Activated CD4-positive, alpha-beta T cell treated with anti-CD3 and anti-CD28 coated beads, Interleukin-2, amount 10 ng/mL, durations not matched to agents 7 days and 5 days (primary cell): ENCODE measurements at places on chromosomes 2 and 18.
A peak's percentile ranks its signal among the peaks of the same experiment; 100 is the strongest.

DNA sequence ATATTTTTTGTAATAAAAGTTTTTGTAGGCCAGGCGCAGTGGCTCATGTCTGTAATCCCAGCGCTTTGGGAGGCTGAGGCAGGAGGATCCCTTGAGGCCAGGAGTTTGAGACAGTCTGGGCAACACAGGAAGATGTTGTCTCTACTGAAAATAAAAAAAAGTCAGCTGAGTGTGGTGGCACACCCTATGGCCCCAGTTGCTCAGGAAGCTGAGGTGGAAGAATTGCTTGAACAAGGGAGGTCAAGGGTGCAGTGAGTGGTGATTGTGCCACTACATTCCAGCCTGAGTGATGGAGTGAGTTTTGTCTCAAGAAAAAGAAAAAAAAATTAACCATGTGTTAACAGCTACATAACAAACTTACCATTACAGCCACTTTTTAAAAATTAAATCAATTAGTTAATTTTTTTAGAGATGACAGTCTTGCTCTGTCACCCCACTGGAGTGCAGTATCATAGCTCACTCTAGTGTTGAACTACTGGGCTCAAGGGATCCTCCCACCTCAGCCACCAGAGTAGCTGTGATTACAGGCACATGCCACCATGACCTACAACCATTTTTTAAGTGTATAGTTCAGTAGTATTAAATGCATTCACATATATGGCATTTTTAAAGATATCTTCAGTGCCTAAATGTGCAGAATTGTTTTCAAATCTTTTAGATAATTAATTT lies 67.2 kb upstream of the ACYP2 start:
- DNase-seq = peak; percentile 29

GRCh38 chr2:110840508-110840907 lies 108.1 kb downstream of the ACOXL start:
- no peak for DNase-seq

DNA sequence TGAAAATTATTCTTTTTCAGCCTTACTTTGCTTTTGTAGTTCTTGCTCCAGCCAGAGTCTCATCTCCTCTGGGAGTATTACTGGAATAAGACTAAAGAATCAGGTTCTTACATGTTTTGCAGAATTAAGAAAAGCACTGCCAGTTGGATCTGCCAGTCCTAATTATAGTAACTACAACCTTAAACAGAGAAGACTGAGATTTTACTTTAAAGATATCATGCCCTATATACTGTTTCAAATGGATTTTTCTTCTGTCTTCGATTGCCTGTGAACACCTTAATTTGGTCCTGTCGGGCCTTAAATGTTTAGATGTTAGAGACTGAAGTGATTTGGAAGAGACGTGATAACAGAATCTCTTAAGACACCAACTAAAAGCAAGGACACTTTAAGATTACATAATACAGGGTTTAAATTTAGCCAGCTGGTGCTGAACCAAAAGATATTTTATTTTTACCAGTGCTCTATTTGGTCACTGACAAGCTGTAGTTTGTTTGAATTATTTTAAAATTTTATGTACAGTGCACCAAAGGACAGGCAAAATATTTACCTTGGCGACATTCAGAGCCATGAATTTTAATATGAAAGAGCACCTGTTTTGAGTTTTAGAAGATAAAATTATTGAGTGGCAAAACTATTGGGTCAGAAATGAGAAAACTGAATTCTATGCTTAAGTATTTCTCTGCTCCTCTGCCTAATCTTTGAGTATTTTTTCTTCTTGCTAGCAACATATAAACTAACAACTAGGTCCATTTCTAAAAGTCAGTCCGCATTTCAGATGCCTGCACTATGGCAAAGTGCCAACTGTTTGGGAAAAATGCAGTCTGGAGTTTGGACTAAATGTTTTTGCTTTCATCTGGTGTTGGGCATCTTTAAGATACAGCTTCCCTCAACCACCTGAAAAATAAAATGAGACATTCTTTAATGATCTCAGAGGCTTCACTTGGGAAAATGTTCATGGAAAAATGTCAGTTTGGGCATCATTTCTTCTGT lies 300.0 kb downstream of the XIRP2 start:
- DNase-seq = no peak

DNA sequence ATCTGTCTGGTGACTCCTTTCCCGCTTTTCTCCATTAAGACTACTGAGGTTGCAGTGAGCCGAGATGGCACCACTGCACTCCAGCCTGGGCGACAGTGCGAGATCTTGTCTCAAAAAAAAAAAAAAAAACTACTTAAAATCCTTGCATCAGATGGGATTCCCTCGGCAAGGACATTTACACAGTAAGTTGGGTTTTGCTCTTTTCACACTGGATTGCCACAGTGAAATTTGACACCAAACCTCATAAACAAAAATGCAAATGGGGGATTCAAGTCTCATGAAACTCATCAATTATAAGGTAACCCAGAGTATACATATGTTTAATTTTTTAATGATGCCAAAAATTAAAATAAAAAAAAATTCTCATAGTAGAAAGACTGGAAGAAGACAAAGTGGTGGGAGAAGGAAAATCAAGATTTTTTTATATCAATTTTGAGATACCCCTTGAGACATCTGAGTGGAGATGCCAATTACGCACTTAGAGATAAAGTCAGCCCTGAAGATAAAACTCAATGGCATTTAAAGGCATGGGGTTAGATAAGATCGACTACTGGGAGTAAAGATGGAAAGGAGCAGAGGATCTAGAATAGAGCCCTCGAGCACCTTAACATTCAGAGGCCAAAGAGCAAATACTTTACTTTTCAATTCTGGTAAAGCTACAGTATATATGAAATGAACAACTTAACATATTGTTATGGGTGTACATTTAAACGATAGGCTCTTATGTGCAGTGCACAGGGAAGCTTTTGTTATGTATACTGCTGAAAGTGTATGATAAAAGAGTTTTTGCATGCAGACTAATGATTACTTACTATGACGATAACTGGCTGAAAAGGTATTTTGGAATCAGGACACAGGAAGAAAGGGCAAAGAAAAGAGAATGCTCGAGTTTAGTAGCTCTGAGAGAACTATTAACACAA lies 37.6 kb downstream of the CHMP3 start:
- no peak for DNase-seq
